ENCODE measurements at places on chromosomes 11 and 22. TPM values are rescaled to one million over a fixed set of nuclear protein-coding genes. Genes with fewer than 3 reads are reported as not detected.

DNA sequence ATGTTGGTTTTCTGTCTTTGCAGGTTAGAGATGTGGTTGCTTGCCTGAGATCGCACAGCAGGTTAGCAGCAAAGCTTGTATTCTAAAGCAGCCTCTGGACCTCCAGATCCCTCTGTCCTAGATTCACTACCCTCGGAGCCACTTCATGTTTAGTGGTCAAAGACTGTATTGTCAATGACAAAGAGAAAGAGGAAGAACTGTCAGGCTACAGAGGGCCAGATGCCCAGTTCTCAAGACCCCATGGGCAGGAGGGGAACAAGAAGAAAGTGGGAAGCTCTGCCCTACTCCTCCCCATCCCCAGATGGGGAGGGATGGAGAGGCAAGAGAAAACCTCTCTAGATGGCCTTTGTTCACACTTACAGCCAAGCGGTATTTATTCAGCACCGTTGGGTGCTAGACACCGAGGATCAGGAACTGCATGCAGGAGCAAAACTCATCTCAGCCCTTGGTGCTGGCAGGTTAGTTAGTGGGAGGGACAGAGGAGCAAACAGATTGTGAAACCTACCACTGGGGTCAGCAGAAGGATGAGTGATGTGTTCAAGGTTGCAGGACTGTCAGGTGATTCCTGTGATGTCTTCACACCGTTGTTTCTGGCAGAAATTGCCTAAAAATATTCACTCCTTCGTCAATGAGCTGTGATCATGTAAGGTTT lies 38.3 kb upstream of the PTPRJ start:
- no peak for DNase-seq

DNA sequence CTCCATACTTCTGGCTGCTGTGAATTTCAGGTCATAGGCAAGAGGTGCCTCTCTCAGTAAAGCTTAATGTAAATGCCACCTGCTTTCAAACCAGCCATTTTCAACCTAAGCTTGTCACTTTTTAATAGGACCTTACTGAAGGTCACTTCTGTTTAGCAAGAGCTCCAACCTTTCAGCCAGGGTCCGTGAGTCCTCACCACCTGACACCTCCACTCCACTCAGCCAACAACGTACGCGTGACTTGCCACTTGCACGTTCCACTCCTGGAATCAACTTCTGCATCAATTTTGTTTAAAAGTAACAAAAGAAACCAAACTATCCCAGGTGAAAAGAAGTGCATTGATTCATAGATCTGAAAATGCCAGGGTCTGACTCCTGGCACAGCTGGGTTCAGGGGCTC lies 114.4 kb downstream of the TRIM29 start:
- DNase-seq = no peak

NOX4 gene
- polyA plus RNA-seq = 2.9 TPM

GRCh38 chr11:125939081-125939521 lies 6.7 kb upstream of the VSIG10L2 start:
- peak; percentile 75 for DNase-seq

GRCh38 chr11:92501066-92501739 lies 276.6 kb downstream of the FAT3 start:
- no peak for DNase-seq

DNA sequence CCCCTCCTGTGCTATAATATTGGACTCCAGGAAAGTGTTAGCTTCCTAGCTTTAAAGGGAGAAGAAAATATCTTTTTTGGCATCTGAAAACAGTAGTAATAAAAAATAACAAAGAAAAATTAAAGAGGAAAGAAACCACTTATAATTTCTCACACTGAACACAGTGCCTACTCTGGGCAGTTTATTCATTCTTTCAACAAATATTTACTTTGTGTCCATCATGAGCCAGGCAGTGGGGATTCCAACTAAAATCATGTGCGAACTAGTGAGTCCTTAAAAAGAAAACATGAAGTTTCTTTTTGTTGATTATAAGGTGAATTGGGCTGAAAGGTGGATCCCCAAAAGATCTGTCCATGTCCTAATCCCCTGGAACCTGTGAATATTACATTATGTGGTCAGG lies 16.0 kb upstream of the ELF5 start:
- no peak for DNase-seq

THOC5 gene
- polyA plus RNA-seq = 28.4 TPM

- DNase-seq = no peak
Measured at GRCh38 chr22:46586123-46586519, 34.1 kb upstream of the GRAMD4 start.

- DNase-seq = no peak
Measured at GRCh38 chr11:11262171-11262920, 90.7 kb downstream of the CSNK2A3 start.

CCDC81 gene
- 1.4 TPM for polyA plus RNA-seq

DNA sequence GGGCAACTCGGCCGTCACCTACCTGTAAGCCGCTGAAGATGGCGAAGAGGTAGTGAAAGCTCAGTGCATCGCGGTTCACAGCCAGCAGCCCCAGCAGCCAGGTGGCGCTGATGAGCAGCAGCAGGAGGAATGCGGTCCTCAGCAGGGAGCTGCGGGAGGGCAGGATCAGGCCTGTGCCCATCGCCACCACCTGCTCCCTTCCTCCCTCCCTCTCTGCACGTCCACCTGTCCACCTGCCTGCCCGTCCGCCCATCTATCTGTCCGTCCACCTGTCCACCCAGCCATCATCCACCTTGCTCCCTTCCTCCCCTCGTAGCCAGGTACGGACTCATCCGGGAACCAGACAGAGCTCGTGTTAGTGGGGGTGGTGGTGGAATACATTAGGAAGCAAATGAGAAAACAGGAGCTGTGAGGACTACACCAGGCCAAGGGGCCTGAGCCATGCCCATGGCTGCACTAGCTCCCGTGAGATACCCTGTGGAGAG lies 32.2 kb downstream of the TRMU start:
- DNase-seq = peak; percentile 32

- no peak for DNase-seq
Measured at GRCh38 chr11:86610559-86611341, 61.7 kb downstream of the ME3 start.

IL18 gene
- polyA plus RNA-seq = 0.68 TPM

- no peak for DNase-seq
Measured at GRCh38 chr22:23686416-23687024, 4.3 kb upstream of the RGL4 start.

PITPNM1 gene
- 7.4 TPM for polyA plus RNA-seq

GRCh38 chr11:111416231-111416960 lies 37.3 kb upstream of the POU2AF1 start:
- no peak for DNase-seq

- no peak for DNase-seq
Measured at GRCh38 chr11:9753021-9753420, 89.1 kb downstream of the SWAP70 start.

OR56A1 gene
- not detected for polyA plus RNA-seq

GRCh38 chr22:36253523-36254490 lies 874 bp downstream of the APOL1 start:
- DNase-seq = no peak

DNA sequence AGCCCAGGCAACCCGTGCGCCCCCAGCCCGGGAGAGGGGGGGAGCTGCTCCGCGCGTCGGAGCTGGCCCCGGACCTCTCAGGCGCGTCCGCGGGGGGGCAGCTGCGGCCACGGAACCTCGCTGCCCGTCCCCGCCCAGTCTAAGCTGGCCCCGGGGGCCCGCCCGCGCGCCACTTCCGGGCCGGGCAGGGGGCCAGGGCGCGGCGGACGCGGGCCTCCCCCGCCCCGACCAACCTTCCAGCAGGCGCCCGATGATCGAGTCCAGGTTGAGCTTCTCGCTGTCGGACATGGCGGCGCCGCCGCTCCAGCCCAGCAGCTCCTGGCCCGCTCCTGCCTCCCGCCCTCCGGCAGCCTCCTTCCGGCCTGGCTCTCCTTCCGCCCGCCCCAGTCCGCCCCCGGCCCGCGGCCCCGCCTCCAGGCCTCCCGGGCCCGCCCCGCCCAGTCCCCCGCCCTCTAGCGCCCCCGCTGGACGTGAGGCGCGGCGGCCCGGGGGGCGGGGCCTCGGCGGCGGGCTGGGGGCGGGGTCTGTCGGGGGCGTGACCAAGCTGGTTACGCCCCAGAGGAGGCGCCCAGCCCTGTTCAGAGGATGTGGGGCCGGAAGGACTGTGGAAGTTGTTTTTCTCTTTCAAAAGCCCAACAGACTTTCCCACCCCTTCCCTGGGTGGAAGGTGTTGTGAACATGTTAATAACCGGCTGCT lies at the start of gene PPP1CA:
TSS of gene PPP1CA (minus strand) at position 364 of the 697 bp plus-strand sequence. CDS start at position 288, 76 bp downstream.
- peak; percentile 89 for DNase-seq

All from hindlimb muscle (tissue), 1 donor.